ENCODE measurements at places on chromosomes 3 and 15. TPM values are rescaled to one million over a fixed set of nuclear protein-coding genes. Genes with fewer than 3 reads are reported as not detected.
A peak's percentile ranks its signal among the peaks of the same experiment; 100 is the strongest.

- peak; percentile 33 for DNase-seq
- no peak overlapping the region for H3K4me3 ChIP-seq
- H3K4me1 ChIP-seq: no peaks in the 10 kb centered on the region
- H3K27ac ChIP-seq: no peak overlapping the region
These were observed 24.4 kb upstream of the FRMD4B start for GRCh38 chr3:69410301-69410700.

DNA sequence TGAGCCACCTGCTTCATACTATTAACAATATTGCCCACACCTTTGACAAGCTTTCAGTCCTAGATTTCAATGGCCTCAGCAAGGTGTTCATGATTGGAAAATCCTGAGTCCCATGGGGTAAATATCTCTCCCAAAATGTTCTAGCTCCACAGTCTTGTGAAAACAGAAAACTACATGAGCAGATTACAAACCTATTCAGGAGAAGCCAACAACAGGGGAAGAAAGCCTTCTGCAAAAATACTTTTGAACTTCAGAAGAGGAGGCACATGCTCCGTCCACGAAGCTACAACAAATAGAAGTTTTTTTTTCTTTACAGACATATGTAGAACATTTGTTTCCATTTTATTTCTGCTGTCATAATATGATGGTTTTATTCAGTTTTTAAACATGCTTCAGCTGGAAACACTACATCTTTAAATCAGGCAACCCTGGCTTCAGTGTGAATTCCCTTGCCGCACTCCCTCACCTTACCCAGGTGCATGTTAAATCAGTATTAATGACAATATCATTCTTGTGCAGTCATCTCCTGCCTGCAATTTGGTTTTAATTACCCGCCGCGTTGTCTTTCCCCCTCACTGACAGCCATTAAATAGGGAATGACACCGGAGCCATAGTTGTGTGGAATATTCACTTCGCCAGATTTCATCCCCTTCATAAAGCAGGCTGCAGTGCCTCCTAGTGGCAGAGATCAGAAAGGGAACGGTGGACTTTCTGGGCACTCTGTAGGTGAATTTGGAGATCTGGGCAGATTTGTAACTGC, 725.5 kb upstream of the ARRDC4 start:
- H3K4me3 ChIP-seq: no peak overlapping the region
- H3K4me1 ChIP-seq: no peaks in the 10 kb centered on the region
- H3K27me3 ChIP-seq: no peaks in the 10 kb centered on the region
- no peaks in the 10 kb centered on the region for H3K36me3 ChIP-seq

DNA sequence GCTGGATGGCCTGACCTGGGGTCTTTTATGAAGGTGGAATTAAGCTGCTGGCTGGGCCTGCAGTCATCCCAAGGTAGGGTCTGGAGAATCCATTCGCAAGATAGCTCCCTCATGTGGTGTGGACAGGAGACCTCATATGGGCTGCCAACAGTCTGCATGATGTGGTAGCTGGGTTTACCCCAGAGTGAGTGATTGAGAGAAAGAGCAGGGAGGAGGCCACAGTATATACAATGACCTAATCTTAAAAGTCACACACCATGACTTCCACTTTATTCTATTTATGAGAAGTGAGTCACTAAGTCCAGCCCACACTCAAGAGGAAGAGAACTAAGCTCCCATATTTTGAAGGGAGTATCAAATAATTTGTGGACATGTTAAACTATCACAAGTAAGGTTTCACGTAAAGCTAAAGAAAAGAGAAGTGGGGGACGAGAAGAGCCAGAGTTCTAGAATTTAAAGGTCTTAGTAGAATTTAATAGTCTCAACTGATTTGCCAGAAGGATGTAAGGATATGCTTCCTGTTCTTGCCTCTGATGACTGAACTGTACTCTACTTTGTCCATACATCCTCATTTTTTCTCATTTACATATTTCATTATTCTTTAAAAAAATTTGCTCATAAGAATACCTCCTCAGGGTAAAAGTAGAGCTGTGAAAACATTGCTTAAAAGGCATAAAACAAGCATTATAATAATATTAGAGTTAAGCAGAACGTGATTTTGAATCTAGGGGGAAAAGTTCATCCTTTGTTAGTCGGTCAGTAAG, 184.4 kb downstream of the PEX5L start:
- H3K27ac ChIP-seq: no peak overlapping the region
- H3K4me3 ChIP-seq: no peak overlapping the region
- H3K4me1 ChIP-seq: no peaks in the 10 kb centered on the region
- peak; percentile 11 for DNase-seq

GRCh38 chr3:160444411-160444810, 5.2 kb downstream of the TRIM59 start:
- peak overlapping the region; percentile 35 for H3K27ac ChIP-seq
- H3K4me3 ChIP-seq: no peak overlapping the region
- no peaks in the 10 kb centered on the region for H3K27me3 ChIP-seq
- H3K36me3 ChIP-seq: peaks cover 65% of the 10 kb centered on the region
- peaks cover 15% of the 10 kb centered on the region for H3K4me1 ChIP-seq

GRCh38 chr3:193963808-193964516, 172.0 kb upstream of the HES1 start:
- H3K4me3 ChIP-seq: no peak overlapping the region
- no peaks in the 10 kb centered on the region for H3K27me3 ChIP-seq
- no peaks in the 10 kb centered on the region for H3K4me1 ChIP-seq
- DNase-seq: no peak

- no peaks in the 10 kb centered on the region for H3K4me1 ChIP-seq
- no peak overlapping the region for H3K27ac ChIP-seq
- H3K4me3 ChIP-seq: no peak overlapping the region
- no peak for DNase-seq
- H3K36me3 ChIP-seq: no peaks in the 10 kb centered on the region
These were observed 85.6 kb downstream of the FRMD4B start for GRCh38 chr3:69300296-69300695.

GRCh38 chr15:90316139-90316538, 35.9 kb upstream of the ZNF774 start:
- no peak overlapping the region for H3K4me3 ChIP-seq
- H3K27me3 ChIP-seq: no peaks in the 10 kb centered on the region
- no peak for DNase-seq
- peaks cover 3% of the 10 kb centered on the region for H3K4me1 ChIP-seq
- no peak overlapping the region for H3K27ac ChIP-seq
- no peaks in the 10 kb centered on the region for H3K36me3 ChIP-seq

- no peaks in the 10 kb centered on the region for H3K4me1 ChIP-seq
- H3K36me3 ChIP-seq: no peaks in the 10 kb centered on the region
- H3K4me3 ChIP-seq: no peak overlapping the region
- no peak overlapping the region for H3K27ac ChIP-seq
- H3K27me3 ChIP-seq: no peaks in the 10 kb centered on the region
- no peak for DNase-seq
These were observed 46.0 kb downstream of the ERC2 start for GRCh38 chr3:56422316-56422715.

DNA sequence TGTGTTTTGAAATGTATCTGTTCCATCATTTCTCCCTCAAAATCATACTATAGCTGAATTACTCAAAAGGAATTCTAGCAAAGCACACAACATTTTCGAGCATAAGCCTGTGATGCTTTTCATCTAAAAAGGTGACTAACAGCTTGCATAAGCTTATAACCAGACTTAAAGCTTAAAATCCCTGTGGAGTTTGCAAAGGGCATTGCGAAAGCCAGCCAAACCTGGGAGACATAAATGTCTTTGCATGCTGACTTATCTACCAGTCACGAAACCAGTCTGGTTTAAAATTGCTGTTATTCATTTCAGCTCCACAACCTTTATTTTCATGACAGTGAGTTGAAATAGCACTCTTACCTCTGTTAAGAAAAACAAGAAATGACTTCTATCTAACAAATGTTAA, 35.6 kb upstream of the LIPC start:
- H3K27me3 ChIP-seq: no peaks in the 10 kb centered on the region
- no peak overlapping the region for H3K4me3 ChIP-seq
- DNase-seq: no peak
- no peak overlapping the region for H3K27ac ChIP-seq
- H3K36me3 ChIP-seq: no peaks in the 10 kb centered on the region
- H3K4me1 ChIP-seq: no peaks in the 10 kb centered on the region

GRCh38 chr3:119796785-119797184, 14.9 kb downstream of the NR1I2 start:
- no peaks in the 10 kb centered on the region for H3K36me3 ChIP-seq
- no peak overlapping the region for H3K4me3 ChIP-seq
- DNase-seq: peak; percentile 16
- H3K27ac ChIP-seq: peak overlapping the region; percentile 5
- H3K4me1 ChIP-seq: peaks cover 17% of the 10 kb centered on the region

GRCh38 chr15:81038975-81039607, 38.4 kb downstream of the TLNRD1 start:
- H3K27me3 ChIP-seq: no peaks in the 10 kb centered on the region
- H3K36me3 ChIP-seq: no peaks in the 10 kb centered on the region
- H3K4me3 ChIP-seq: no peak overlapping the region
- DNase-seq: no peak

DNA sequence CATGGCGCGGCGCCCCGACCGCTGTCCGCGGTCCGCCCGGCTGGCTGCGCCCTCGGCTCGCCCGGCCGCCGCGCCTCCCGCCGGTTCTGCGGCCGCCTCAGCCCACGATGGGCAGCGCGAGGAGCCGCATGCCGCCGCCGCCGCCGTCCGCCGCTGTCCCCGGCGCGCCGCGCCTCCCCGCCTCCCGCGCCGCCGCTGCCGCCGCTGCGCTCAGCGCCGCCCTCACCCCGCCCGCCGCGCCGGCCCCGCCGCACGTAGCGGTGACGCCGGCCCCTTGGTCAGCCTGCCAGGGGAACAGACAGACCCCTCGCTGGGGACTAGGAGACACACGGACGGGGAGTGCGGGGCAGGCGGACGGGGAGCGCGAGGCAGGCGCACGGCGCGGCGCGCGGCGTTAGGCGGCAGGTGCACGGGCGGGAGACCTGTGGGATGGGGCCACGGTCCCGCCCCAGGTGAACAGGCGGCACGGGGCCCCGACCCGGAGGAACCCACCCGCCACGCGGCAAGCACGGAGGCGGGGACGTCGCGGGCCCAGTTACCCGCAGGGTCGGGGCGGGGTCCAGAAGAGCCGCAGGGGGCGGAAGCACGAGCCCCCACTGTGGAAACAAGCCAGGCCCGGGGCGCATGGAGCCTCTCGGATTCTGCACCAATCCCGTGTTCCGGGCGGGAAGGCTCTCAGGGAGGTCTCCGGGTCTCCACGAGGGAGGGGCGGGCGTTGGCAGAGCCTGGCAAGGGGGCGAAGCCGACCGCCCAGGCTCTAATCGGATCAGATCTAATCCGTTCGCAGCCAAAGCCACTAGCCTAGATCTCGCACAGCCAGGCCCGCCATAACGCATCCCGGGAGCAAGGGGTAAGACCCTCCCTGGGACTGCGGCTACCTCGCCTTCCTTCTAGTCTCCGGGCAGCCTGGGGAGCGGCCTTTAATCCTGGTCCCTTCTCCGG, at the start of gene CSPG5:
Gene CSPG5 (minus strand): TSS at position 175 of the 942 bp plus-strand sequence. CDS start 172 bp downstream, at position 3.
- DNase-seq: peak; percentile 52
- no peaks in the 10 kb centered on the region for H3K27me3 ChIP-seq
- H3K4me1 ChIP-seq: peaks cover 28% of the 10 kb centered on the region

GRCh38 chr15:64045774-64046420, 388 bp downstream of the DAPK2 start:
- H3K36me3 ChIP-seq: no peaks in the 10 kb centered on the region
- H3K4me1 ChIP-seq: peaks cover 4% of the 10 kb centered on the region
- DNase-seq: no peak
- H3K4me3 ChIP-seq: peak overlapping the region; percentile 43
- H3K27ac ChIP-seq: no peak overlapping the region
- H3K27me3 ChIP-seq: no peaks in the 10 kb centered on the region

DNA sequence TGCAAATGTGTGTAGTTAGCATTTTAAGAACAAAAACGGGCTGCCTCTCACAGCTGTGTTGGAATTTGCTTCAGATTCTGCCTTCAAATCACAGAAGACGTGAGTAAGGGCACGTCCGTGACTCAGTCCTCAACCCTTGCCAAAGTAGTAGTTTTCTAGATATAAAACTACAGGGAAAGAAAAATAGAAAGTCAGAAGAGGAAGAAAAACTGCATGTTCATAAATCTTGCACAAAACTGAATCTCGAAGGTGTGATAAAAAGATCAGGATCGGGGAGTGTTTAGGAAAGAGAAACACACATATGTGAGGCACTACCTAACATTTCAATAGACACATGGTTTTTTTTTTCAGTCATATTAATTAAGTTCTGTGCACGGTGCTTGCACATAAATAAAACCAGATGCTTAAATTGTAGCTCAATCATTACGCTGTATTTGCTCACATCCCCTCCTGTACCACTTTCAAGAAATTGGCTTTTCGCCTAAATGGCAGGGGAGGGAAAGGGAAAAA, 71.7 kb downstream of the P3H2 start:
- no peaks in the 10 kb centered on the region for H3K4me1 ChIP-seq
- H3K36me3 ChIP-seq: no peaks in the 10 kb centered on the region
- no peak overlapping the region for H3K27ac ChIP-seq
- no peak overlapping the region for H3K4me3 ChIP-seq
- DNase-seq: no peak
- no peaks in the 10 kb centered on the region for H3K27me3 ChIP-seq

- peaks cover 3% of the 10 kb centered on the region for H3K36me3 ChIP-seq
- H3K4me1 ChIP-seq: no peaks in the 10 kb centered on the region
- H3K4me3 ChIP-seq: no peak overlapping the region
- no peak for DNase-seq
- no peak overlapping the region for H3K27ac ChIP-seq
- H3K27me3 ChIP-seq: no peaks in the 10 kb centered on the region
These were observed 60.6 kb downstream of the SUCLG2 start for GRCh38 chr3:67593761-67594234.

DNA sequence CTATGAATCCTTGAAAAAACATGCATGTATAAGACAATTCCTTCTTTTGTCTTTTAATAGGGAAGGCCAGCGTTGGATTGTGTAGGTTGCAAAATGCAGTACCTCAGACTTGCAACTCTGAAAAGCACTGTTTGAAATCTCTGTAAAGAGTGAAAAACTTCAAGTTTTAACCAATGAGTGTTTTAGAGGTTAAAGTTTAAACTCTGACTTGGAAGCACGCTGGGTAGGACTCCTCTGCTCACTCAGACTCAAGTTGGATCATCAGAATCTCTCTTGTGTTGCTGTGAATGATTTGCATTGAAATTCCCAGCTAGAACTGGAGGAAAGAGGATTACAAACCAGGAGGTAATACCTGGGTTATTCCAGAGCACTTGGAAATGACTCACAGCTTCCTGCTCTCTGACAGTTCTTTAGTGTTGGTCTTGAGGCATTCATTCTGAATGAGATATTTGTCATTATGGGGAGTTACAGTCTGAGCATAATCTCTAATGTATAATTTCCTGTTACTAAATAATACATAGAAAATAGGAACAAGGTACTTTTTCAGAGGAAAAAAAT, 49.1 kb downstream of the PLS1 start:
- no peak for DNase-seq
- no peaks in the 10 kb centered on the region for H3K4me1 ChIP-seq
- no peaks in the 10 kb centered on the region for H3K36me3 ChIP-seq
- no peak overlapping the region for H3K4me3 ChIP-seq

Gene MRPL46
- 74.6 TPM for polyA plus RNA-seq

Gene RSL24D1
- polyA plus RNA-seq: 194 TPM

Gene KLHDC8B
- polyA plus RNA-seq: 20.2 TPM

Gene MAP1A
- polyA plus RNA-seq: 4.4 TPM

Gene MYO5C
- not detected for polyA plus RNA-seq

Gene APEH
- polyA plus RNA-seq: 111 TPM

Gene ESYT3
- not detected for polyA plus RNA-seq

Gene ACP3
- polyA plus RNA-seq: 0.43 TPM

All from K562 (cell line).